ENCODE measurements at places on chromosomes 5 and 9.

DNA sequence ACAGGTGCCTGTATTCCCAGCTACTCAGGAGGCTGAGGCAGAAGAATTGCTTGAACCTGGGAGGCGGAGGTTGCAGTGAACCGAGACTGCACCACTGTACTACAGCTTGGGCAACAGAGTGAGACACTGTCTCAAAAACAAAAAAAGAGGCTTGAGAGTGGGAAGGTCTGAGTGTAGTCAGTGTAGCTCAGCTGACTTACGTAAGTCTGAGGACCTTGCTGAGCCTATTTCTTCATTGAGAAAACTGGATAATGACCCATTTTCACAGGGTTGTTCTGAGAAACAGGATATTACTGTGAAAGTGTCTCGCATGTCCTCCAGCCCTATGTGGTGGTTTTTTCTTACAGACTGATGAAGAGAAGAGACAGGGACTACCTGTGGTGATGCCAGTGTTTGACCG lies 66.7 kb downstream of the WDR41 start:
- DNase-seq: no peak

DNA sequence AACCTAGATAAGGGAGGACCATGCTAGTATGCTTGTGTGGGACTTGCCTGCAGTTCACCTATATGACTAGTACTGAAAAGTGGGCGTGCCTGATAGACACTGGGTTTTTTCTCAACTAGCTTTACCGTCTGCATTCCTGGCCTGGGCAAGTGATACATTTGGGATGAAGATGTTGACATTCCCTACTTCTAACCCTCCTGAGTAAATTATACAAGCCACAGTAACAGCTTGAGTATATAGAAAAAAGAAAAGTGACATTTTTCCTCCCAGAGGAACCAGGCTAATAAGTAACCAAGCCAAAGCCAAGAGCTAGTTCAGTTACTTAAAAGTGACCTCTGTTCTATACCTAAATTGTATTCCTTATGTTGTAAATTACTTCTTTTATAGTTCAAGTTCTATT lies 153.8 kb upstream of the CYLC2 start:
- no peak for DNase-seq

DNA sequence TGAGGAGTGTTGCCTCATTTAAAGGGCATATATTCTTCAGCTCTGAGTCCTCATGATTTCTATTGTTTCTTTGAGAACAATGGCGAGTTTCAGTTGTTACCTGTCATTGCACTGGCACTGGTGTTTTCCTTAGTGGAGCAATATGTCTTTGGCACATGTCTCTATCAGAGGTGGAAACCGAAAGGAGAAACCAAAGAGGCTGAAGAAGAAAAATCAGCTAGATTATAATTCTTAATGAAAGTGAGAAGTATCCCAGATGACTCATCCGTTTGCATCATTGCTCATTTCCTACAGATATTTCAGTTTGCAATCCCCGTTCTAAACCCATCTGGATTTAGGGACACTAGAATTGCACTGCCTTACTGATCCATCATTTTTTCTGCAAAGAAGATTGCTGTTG lies 324.6 kb downstream of the TMEM232 start:
- no peak for DNase-seq

DNA sequence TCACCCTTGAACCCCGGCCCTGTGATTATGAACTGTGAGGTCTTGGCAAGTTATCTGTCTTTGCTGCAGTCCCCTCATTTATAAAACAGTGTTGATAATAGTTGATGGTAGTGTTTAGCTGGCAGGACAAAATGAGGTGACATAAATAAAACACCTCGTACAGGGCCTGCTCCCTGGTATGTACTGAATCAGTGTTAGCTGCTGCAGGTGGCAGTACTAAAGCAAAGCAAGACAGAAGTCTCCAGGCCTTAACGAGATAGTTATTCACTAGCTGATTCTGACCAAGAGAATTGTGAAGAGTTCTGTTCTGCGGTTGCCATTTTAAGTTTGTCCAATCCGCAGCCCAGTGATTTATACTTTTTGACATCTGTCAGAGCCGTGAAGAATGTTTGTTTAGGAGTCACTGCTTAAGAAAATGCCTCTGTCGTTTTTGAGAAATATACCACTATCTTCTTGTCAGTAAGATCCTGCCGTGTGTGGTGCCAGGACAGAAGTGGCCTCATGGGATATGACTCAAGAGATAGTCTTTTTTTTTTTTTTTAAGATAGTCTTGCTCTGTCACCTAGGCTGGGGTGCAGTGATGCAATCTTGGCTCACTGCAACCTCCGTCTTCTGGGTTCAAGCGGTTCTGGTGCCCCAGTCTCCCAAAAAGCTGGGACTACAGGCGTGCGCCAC lies 75.9 kb downstream of the KDM4C start:
- no peak for DNase-seq

- DNase-seq: no peak
These were observed 10.3 kb downstream of the NINJ1 start for GRCh38 chr9:93123561-93124283.

- DNase-seq: no peak
These were observed 658.2 kb upstream of the DMAC1 start for GRCh38 chr9:8457816-8458215.

- no peak for DNase-seq
These were observed 2.7 kb downstream of the ADAMTS2 start for GRCh38 chr5:179342577-179342976.

GRCh38 chr5:36355516-36355915 lies 53.8 kb upstream of the RANBP3L start:
- DNase-seq: no peak

DNA sequence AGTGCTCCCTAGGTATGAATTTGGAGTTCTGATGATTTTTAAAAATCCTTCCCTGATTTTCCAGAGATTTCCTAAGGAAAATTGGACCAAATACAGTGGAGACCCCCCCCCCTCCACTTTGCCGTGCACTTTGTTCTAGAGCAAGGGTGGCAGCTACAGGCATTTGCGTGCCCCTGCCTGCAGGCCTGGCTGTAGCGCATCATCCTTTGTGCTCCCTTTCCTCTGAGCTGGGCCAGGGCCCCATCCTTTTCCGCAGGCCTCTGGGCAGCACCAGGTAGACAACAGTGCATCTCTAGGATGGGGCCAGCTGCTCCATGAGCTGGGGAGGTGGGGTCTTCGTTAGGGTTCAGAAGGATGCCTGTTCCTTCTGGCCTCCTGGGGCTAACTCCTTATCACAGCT lies 39.6 kb downstream of the TRIO start:
- DNase-seq: no peak

DNA sequence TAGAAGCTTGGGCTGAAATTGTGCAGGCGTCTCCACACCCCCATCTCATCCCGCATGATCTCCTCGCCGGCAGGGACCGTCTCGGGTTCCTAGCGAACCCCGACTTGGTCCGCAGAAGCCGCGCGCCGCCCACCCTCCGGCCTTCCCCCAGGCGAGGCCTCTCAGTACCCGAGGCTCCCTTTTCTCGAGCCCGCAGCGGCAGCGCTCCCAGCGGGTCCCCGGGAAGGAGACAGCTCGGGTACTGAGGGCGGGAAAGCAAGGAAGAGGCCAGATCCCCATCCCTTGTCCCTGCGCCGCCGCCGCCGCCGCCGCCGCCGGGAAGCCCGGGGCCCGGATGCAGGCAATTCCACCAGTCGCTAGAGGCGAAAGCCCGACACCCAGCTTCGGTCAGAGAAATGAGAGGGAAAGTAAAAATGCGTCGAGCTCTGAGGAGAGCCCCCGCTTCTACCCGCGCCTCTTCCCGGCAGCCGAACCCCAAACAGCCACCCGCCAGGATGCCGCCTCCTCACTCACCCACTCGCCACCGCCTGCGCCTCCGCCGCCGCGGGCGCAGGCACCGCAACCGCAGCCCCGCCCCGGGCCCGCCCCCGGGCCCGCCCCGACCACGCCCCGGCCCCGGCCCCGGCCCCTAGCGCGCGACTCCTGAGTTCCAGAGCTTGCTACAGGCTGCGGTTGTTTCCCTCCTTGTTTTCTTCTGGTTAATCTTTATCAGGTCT lies at the start of gene C9orf72:
C9orf72 (minus strand) TSS at position 564 of the 716 bp plus-strand sequence. CDS start 6,361 bp downstream, outside the sequence.
- DNase-seq: peak; percentile 89

- DNase-seq: no peak
These were observed 16.9 kb downstream of the SHISAL2B start for GRCh38 chr5:64707191-64707590.

DNA sequence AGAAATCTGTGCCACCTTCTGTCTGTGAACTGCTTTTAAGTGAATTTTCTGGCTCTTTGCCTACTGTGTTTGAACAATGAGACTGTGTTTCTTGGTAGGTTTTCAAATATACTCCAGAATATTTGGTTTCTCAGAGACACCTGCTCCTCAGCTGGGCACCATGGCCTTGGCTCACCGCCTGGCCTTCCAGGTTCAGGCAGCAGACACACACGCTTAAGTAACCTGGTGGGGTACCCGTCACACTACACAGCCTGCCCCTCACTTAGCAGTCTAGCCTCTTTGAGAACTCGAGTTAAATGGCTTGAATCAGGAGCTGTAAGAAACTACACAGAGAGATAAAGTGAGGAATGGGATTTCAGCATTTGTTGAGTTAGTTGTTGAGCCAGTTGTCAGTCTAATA lies 530.5 kb downstream of the MTRR start:
- DNase-seq: no peak

- no peak for DNase-seq
These were observed 40.5 kb upstream of the HMCN2 start for GRCh38 chr9:130225071-130225470.

All from CD4-positive, alpha-beta T cell treated with Interleukin-6 for 4 hours (primary cell).